Activated CD4-positive, alpha-beta T cell treated with anti-CD3 and anti-CD28 coated beads for 1 hour (primary cell): ENCODE measurements at places on chromosomes 7 and 10.

DNA sequence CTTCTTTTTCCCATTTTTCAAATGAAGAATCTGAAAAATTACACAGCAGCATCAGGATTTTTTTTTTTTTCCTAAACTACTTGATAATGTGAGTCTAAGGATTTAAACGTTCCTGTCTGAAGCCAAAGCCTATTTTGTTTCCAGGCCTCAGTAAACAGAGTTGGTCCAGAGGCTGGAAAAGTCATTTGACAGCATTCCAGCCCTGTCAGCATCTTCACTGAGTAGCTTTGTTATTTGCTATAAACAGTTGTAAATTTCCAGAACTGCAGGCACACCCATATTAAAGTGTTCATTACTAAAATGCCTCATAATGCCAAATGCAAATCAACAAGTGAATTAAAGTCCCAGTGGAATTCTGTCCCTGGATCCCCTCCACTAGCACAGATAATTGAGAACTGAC is 35.5 kb upstream of the KMT2E start:
- no peak for DNase-seq

DNA sequence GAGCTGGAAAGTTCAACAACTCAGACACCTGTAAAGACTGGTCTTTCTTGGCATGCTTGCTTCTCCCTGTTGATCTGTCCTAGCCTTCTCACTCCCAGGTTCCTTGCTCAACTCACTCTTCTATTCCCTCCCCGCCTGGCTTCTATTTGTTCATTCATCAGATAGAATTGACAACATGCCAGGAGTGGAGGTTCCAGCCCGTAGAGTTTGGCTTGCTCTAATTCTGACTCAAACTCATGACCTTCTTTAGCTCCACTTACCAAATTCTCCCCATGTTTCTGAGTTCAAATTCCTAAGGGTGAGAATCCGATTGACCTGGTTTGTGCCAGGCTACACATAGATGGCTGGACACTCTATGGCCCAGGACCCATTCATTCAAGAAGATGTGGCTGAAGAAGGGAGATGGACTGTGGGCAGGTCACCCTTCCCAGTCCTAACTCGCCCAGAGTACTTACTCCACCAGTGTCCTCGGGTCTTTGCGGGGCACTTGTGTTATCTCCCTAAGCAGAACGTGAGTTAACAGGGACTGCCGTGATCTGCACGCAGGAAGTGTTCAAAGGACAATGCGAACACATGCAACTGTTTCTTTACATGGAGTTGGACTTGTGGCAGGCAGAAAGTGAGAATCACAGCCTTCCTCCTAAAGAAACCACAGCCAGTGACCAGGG is 4.0 kb upstream of the TMEM236 start:
- no peak for DNase-seq

- no peak for DNase-seq
These were observed 53.2 kb upstream of the CAV2 start for GRCh38 chr7:116446212-116446855.

- DNase-seq, result no peak
These were observed 64.6 kb upstream of the GJD4 start for GRCh38 chr10:35540296-35541164.

- DNase-seq, result no peak
These were observed 189.3 kb downstream of the POLR1F start for GRCh38 chr7:19519443-19520021.
